ENCODE measurements at places on chromosomes 12 and 14.

DNA sequence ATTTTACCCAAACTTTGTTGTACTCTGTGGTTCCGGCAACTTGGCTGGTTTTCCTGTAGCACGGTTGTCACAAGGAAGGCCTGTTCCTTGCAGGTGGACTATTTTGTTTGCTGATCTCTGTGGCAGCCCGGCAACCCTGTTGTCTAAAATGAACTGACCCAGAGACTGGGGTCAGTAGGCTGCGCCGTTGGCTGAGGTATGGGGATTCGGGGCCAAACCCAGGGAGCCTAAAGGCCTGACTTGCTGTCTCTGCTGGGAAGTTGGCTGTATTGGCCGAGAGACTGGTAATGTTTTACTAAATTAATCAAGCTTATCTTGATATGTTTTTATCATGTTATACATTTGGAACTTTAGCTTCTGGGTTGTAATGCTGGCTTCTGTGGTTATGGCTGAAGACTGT, 13.8 kb downstream of the SMIM41 start:
- DNase-seq, result no peak

DNA sequence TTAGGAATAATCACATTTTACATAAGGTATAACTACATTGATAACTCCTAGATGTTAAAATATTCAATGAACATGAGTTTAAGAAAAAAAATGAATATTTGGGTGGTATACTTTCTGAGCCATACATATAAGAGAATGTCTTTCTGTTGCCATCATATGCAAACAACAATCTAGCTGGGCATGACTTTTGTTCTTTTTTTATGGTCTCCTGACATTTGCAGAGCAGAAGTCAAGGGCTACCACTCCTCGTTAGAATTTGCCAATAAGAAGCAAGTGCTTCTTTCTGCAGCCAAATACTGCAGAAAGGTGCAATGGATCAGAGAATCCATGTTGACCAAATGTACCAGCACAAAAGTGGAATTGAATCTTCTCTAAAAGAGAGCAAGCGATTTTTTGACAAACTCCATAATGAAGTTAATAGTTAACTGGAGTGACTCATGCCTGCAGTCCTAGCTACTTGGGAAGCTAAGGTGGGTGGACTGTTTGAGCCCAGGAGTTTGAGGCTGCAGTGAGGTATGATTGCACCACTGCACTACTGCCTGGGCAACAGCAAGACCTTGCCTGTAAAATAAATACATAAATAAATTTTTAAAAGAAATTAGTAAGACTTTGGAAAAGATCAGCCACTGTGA, 25.5 kb upstream of the CCDC91 start:
- DNase-seq, result no peak

DNA sequence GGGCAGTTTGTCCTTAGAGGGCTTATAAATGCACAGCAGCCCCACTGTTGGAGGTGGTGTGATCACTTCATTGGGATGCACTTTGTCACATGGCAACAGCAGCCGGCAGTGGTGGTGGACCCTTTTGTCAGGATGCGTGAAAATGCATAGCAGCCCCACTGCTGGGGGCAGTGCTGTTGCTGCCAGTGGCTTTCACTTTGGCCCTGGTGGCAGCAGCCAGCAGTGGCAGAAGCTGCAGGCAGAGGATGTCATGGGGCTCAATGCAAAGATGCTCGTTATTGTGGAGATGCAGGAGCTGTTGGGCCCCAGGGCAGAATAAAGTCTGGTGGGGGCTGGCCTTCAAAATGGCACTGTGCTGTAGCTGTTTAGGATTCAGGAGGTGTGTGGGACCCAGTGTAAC, 173.0 kb upstream of the DAAM1 start:
- DNase-seq, result no peak

DNA sequence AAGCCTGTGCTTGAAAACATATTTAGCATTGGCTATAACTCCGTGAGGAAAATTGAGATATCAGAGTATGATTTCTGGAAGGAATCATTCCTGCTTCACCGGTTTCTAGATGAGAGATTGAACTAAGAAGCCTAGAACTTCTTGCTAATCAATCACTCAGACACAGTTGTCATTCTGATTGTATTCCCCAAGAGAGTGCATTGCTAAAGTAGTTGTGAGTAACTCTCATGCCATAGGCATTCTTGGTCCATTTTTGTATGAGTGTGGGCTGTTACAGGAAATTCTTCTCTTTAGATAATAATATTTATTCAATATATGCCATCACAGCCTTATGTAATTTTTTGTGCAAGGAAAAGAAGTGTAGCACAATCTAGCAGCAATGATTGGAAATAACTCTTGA, 893.3 kb upstream of the MDGA2 start:
- DNase-seq, result no peak

GRCh38 chr12:32217354-32218310, 111.0 kb downstream of the BICD1 start:
- DNase-seq, result no peak

DNA sequence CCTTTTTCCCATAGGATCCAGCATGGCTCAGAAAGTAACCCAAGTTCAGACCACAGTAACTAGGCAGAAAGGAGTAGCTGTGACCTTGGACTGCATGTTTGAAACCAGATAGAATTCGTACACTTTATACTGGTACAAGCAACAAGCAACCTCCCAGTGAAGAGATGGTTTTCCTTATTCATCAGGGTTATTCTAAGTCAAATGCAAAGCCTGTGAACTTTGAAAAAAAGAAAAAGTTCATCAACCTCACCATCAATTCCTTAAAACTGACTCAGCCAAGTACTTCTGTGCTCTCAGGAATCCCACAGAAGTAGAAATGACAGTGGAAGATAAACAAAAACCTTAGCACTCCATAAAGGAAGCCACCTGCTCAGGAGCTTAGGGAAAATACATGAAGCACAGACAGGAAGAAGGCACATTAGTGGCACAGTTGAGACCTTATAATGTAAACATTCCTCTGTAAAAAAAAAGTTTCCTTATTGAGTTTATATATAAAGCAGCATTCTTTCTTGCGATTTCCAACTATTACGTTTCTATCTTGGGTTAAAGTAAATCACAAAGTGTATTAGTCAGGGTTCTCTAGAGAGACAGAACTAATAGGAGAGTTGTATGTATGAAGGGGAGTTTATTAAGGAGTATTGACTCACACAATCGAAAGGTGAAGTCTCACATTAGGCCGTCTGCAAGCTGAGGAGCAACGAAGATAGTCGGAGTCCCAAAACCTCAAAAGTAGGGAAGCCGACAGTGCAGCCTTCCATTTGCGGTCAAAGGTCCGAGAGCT, 398.4 kb downstream of the DAD1 start:
- no peak for DNase-seq

- no peak for DNase-seq
Observed at GRCh38 chr12:28610401-28611114, 420.3 kb downstream of the CCDC91 start.

DNA sequence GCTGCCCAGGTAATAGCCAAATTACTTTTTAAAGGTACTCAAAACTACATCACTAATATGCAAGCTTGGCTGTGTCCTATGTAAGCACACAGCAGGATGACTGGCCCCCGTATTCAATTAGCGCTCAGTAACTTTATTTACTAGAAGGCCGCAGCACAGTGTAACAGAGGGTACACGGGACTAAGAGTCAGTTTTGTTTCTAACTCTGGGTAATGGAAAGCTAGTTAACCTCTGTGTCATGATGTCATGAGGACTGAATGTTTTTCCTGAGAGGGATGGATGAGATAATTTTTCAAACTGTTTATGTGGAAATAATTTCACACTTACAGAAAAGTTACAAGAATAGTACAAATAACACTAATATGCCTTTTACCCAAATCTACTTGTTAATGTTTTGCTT, 27.1 kb downstream of the GALNT4 start:
- DNase-seq, result no peak

Data from stimulated activated naive CD8-positive, alpha-beta T cell treated with anti-CD3 and anti-CD28 coated beads, Interleukin-15, amount 100 ng/mL, for 72 hours (primary cell).